Endothelial cell of coronary artery (primary cell): ENCODE measurements at places on chromosomes 16 and 17. TPM values are rescaled to one million over a fixed set of nuclear protein-coding genes. Genes with fewer than 3 reads are reported as not detected.

Gene PARN
- total RNA-seq, result 16.6 and 16.8 TPM in 2 replicates

Gene UNC119
- total RNA-seq, result 17.1 and 20.6 TPM in 2 replicates

Gene SMTNL2
- under 0.01 TPM in 1 of 2 replicates, not detected in the other for total RNA-seq

Gene PABPN1L
- not detected in 2 replicates for total RNA-seq

Gene MYH3
- total RNA-seq, result 0.38 and 0.45 TPM in 2 replicates

Gene CFAP119
- total RNA-seq, result 1.1 and 1.8 TPM in 2 replicates

Gene ACLY
- 202 and 207 TPM in 2 replicates for total RNA-seq
